Stimulated activated CD8-positive, alpha-beta memory T cell treated with anti-CD3 and anti-CD28 coated beads, Interleukin-2, amount 100 ng/mL, for 48 hours (primary cell): ENCODE measurements at places on chromosomes 6 and 20.

DNA sequence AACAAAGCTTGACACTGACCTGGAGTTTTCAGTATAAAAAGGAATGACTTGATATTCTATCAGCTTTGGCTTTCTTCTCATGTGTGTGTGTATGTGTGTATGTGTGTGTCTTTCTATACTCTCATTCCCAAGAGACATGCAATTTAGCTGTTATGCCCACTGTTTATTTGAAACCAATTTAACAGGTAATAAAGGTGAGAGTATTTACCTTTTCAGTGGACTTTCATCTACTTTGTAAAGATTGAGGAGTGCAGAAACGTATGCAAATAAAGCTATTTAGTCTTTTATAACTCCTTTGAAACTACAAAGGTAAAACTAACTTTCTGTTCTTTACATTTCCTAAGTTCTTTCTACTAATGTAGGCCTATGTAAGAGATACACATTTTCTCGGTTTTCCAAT, 103.5 kb upstream of the HS3ST5 start:
- no peak for DNase-seq

DNA sequence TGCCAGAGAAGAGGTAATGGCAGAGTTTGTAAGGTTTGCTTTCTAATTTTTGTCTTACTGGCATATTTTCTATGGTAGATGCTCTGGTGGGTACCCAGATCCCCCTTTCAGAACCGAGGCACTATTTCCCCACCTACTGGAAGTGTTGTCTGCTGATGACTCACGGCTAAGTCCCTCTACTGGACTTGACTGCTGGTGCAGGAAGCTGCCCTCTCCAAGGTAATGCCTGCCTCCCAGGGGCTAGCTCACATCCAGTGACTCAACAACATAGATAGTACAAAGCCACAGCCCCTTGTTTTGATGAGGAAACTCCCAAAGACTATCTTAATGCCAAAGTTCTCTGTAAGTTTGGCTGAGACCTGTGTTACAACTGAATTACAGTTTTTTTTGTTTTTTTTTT, 285.4 kb upstream of the FLRT3 start:
- no peak for DNase-seq

DNA sequence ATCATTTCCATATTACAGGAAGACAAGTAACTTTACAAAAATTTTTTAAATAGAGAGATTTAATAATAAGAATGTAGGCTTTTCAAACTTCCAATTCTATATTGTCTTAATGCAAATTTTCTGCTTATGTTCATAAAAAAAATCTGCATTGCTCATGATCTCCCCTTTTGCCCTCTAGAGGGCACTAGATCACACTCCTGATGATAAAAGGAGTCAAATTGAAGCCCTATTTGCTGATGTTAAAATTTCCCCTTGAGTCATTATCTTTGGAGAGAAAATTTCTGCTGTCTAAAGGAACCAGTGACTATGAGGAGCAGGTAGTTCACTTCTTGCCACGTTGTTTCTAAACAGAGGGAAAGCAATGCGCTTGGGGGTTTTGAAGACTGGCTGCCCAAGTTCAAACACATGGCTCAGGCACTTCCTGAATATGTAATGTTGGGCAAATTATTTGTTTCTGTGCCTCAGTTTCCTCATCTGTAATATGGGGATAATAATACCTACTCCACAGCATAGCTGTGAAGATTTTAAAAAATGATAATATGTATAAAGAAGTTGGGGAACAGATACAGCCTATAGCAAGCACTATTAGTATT, 874.2 kb downstream of the TFAP2A start:
- DNase-seq = no peak

- no peak for DNase-seq
Measured at GRCh38 chr6:28003059-28003458, 46.0 kb downstream of the OR2B6 start.

GRCh38 chr20:45114465-45115385, at the start of gene WFDC5:
Gene WFDC5, minus strand, starts transcription at chr20:45115174. Its CDS starts 91 bp downstream, at chr20:45115083.
- no peak for DNase-seq

GRCh38 chr20:60589623-60590022, 631.4 kb downstream of the CDH26 start:
- DNase-seq = no peak
